K562 (cell line): ENCODE measurements at places on chromosomes 12 and 14. TPM values are rescaled to one million over a fixed set of nuclear protein-coding genes. Genes with fewer than 3 reads are reported as not detected.

DNA sequence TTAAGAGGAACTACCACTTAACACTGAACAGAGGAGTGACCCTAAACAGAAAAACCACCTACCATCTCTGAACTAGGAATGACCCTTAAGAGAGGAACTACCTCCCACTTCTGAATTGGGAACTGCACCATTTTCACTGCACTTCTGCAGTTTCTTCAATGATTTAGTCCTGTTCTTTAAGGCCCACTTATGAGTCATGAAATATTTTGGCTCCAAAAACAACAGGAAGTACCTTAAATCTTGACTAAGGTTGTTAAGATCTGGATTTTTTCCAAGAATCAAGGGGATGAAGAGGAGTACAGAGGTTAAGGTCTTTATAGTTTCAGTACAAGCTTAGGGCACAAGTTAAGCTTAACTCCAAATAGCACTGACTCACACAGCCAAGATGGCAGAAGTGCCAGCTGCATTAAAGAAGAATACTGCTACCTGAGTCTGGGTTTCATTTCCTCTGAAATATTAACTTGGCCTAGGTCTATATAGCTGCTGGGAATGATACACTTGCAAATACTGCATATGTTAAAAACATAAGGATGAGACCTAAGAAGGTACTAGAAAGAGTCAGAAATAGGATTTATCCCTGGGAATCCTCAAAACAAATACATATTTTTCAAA is 4.2 kb downstream of the NPC2 start:
- no peak for DNase-seq

The PTGER2 gene
- not detected in 2 replicates for polyA plus RNA-seq

DNA sequence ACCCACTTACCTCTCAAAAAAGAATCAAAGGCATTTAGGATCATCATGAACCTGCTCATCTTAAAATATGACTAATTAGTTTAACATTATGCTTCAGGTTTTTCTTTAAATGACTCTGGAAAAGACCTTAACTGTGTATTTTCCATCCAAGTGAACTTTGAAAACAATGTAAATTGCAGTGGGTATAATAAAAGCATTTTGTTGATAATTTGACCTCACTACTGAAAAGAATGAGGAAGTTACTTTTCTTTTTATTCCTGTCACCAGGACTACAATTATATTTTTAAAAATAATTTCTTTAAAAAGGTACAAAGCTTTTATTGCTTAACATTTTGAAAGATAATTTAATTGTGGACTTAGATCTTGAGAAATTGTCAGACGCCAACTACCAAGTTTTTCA is 249.9 kb downstream of the ALX1 start:
- no peak for DNase-seq

DNA sequence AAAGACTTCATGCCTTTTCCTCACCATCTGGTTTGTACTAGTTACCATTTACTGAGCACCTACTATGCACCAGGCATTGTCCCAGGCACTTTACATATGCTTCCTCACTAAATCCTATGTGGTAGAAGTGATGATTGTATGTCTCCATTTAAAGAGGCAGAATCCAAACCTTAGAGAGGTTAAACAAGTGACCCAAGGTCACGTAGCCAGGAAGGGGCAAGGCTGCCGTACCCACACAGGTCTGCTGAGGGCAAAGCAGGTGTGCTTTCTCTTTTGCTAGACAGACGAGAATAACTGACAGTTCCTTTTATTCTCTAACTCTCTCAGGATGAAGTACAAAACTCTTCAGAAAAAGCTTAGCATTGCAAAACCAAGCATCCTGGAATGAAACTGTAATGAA is 235.2 kb upstream of the SRRM4 start:
- no peak for DNase-seq

- no peak for DNase-seq
Observed at GRCh38 chr12:55250944-55251343, 6.5 kb downstream of the OR6C74 start.

The TEDC1 gene
- 18.9 and 19.4 TPM in 2 replicates for polyA plus RNA-seq

DNA sequence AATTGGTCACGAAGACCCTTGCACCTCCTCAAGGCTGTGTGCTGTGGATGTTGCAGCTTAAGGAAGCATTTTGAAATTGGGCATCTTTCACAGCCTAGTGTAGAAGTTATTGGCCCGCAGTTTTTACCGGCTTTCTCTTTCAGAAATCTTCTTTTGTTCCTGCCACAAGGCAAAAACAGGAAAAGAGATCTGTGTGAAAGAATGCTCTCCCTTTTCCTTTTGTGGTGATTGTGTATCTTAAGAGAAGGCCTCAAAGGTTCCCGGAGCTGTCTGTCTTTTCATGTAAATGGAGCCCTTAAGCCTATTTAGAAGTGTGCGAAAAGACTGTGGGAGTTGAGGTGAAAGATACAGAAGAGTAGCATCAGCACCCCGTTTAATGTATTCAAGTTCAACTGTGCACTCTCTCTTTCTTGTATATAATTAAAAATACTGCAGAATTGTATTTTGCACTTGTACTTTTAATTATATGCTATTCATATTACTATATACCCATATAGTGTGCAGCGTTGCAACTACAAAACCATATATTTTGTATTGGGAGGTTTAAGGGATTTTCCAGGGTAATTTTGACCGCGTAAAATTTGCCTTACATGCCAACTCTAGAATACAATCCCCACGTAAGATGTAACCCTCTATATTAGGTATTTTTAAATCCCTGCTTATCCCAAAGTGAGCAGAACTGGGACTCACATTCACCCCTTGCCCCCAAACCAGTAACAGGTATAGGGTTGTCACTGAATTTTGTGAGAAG is 441.7 kb downstream of the RAD51B start:
- no peak for DNase-seq

The TMTC2 gene
- 0.53 and 0.57 TPM in 2 replicates for polyA plus RNA-seq

The EPYC gene
- not detected in 2 replicates for polyA plus RNA-seq

The ART4 gene
- not detected in 2 replicates for polyA plus RNA-seq

The TBX3 gene
- 0.19 and 0.35 TPM in 2 replicates for polyA plus RNA-seq

- DNase-seq = no peak
Observed at GRCh38 chr12:8088574-8088973, 6.5 kb downstream of the NECAP1 start.

The TAS2R30 gene
- polyA plus RNA-seq = not detected in 2 replicates

- no peak for DNase-seq
Observed at GRCh38 chr12:88445705-88446394, 134.4 kb downstream of the KITLG start.

The PRKAB1 gene
- 62.8 and 64.8 TPM in 2 replicates for polyA plus RNA-seq

DNA sequence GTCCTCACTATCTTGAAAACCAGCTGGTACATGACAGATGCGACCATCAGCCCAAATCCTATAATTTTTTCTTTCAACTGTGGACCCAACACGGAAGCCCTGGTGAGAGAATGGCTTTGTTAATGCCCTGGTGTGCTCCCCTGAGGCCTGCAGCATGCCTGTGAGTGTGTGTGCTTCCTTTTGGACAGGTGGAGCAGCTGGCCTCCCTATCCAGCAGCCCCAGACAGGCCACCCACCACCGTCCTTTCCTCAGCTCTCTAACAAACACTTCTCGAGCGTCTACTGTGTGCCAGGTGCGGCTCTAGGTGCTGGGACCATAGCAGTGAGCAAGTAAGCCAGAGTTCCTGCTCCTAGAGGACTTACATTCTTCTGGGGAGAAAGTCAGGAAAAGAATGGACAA is 78.9 kb upstream of the GZMB start:
- DNase-seq = no peak

The ADCY6 gene
- 0.49 and 0.53 TPM in 2 replicates for polyA plus RNA-seq
